Stimulated activated naive B cell treated with anti-CD40 and anti-IgM and Interleukin-4, amounts not matched to agents 10 μg/mL and 1 μg/mL and 100 μg/mL, for 72 hours (primary cell): ENCODE measurements at places on chromosomes 5 and 9.

- no peak for DNase-seq
Measured at GRCh38 chr5:120472911-120473310, 8.8 kb downstream of the PRR16 start.

DNA sequence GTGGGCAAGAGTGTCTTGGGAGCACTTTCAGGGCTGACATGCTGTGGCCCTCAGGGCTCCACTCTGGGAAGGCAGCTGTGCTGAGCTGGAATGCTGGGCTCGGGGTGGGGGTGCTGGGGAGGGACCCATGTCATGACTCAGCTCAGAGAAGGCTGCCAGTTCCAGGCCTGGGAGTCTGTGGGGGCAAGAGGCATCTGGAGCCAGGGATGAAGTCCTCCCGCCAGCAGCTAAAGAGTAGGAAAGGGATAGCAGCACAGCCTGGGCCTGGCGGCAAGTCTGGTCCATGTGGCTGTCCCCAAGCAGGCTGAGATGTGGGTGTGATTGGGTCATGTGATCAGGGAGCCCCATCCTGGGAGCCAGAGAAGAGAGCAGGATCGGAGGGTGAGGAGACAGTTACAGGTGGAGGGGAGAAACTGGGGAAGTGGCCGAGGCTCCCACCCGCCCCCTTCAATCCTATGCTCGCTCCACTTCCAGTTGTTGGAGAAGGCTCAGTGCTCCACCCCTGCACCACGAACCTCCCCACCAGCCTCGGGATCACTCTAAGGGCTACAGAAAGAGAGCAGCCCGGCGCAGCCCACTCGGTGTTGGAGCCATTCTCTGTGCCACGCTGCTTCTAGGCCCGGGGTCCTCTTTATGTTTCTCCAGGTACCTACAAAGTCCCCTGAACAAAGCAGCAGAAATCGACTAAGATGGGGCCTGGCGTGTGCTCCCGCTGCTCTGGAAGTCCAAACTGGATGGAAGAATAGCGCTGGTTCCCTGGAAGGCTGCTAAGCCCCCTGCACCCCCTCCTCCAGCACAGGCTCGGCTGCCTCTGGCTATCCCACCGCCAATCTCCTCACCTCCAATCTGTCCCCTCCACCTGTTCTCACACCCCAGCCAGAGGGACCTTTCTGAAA is 12.0 kb downstream of the PDGFRB start:
- DNase-seq = no peak

GRCh38 chr5:142008813-142009212 is 4.0 kb downstream of the GNPDA1 start:
- DNase-seq = no peak

- DNase-seq = no peak
Measured at GRCh38 chr9:133377721-133378216, 1.6 kb downstream of the STKLD1 start.

GRCh38 chr5:57209316-57210040 is 35.6 kb downstream of the GPBP1 start:
- no peak for DNase-seq

- DNase-seq = no peak
Measured at GRCh38 chr5:145028626-145029025, 806.5 kb downstream of the PRELID2 start.

DNA sequence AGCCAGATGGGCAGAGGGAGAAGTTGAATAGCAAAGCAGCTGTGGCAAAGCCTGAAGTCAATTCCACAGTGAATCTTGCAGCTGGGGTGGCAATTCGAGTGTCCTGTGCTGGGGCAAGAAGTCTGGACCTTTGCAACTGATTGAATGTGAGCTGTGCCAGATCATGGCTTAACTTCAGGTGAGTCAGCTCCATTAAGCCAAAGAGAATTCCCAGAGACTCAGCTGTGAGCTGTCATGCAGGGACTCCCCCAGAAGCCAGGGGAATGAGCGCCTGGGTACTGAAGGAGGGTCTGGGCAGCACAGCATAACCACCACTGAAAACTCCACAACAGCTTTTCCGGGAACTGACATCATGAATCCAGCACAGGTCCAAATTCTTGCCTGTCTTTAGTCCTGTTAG is 153.5 kb upstream of the TRPC7 start:
- DNase-seq = no peak
